ENCODE measurements at places on chromosomes 3 and 15. TPM values are rescaled to one million over a fixed set of nuclear protein-coding genes. Genes with fewer than 3 reads are reported as not detected.

- no peak for DNase-seq
Measured at GRCh38 chr15:20294651-20295237, 246.9 kb downstream of the GOLGA6L6 start.

The CRABP1 gene
- polyA plus RNA-seq, result not detected

DNA sequence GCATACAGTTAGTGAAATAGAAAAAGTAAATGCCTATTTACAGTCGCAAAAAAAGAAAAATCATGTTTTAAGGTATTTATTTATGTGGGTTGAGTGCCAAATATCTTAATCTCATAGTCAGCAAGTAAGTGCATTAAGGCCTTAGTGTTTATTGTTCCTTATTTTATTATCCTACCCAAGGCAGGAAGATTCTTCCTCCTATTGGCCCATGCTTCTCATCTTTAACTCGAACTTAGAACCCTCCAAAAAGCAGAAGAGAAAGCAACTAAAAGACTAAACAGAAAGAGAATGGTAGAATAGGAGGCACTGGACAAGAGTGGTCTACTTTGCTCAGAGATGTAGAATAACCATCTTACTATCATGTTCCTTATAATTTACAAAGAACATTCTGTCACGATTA lies 7.5 kb downstream of the RFX7 start:
- no peak for DNase-seq

- DNase-seq, result no peak
Measured at GRCh38 chr3:139312959-139313358, 30.9 kb upstream of the MRPS22 start.

GRCh38 chr3:40299721-40300335 lies 9.7 kb upstream of the EIF1B start:
- peak; percentile 45 for DNase-seq

The C3orf33 gene
- 2.5 TPM for polyA plus RNA-seq

DNA sequence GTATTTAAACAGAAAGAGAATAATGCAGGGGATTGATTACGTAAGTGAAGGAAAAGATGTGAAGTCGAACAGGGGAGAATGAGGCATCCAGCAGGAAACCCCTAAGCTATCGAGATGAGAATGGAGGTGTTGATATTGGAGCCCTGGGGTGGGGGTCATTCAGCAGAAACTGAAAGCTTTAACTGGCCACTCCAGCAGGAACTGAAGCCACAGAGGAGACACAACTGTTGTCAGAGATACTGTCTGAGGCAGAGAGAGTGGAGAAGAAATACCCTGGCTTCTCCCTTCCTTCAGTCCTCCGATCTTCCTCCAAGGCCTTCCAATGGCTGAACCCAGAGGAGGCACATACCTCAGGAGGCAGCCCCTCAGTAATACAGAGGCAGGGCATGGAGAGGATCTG lies 152.4 kb downstream of the THRB start:
- DNase-seq, result no peak

DNA sequence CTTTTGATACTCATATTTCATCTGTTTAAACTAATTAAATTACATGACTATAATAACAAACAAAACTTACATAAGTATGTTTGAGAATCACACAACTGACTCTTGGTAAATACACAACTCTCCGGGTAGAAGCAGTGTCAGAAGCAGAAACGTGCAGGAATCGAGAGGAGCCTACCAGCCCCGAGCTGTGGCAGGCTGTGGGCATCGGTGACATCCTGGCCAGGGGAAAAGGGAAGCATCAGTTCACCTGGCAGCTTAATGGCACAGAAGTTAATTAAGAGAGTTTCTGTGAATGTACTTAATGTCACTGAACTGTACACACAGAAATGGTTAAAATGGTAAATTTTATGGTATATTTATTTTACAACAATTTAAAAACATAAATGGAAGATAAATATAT lies 90.2 kb downstream of the CRTC3 start:
- no peak for DNase-seq

DNA sequence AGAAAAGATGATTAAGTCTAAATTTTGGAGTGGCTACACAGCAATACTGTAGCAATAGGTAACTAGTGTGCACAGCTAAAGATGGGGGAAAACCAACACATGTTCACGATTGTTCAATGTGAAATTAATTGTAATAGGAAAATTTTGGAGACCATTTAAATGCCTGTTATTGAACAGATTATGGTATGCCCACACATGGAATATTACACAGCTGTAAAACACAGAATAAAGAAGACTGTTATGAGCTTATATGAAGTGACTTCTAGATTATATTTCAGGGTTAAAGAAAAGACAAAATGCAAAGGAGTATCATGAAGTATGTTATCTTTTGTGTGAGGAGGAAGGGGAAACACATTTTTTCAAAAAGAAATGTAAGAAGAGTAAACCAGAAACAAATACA lies 43.8 kb downstream of the SPINK8 start:
- DNase-seq, result no peak

The SI gene
- not detected for polyA plus RNA-seq

The SKOR1 gene
- 0.02 TPM for polyA plus RNA-seq

- peak; percentile 13 for DNase-seq
Measured at GRCh38 chr3:123880998-123881561, 3.1 kb downstream of the MYLK start.

DNA sequence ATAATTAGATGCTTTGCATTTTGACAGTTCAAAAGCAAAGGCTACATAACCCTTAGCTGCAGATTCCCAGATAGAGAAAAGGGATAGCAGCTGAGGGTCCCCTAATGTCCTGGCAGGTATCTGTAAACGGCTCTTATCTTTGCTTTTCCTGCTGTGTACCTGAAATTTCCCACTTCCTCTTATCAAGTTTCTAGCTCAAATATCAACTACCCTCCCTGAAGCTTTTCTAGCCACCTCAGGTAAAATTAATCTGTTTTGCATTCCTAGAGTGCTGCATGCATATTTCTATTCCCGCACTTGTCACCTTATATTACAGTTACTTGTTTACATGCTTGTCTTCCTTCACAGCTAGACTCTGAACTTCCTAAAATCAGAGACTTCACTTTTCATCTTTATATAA lies 55.6 kb upstream of the STXBP5L start:
- no peak for DNase-seq

DNA sequence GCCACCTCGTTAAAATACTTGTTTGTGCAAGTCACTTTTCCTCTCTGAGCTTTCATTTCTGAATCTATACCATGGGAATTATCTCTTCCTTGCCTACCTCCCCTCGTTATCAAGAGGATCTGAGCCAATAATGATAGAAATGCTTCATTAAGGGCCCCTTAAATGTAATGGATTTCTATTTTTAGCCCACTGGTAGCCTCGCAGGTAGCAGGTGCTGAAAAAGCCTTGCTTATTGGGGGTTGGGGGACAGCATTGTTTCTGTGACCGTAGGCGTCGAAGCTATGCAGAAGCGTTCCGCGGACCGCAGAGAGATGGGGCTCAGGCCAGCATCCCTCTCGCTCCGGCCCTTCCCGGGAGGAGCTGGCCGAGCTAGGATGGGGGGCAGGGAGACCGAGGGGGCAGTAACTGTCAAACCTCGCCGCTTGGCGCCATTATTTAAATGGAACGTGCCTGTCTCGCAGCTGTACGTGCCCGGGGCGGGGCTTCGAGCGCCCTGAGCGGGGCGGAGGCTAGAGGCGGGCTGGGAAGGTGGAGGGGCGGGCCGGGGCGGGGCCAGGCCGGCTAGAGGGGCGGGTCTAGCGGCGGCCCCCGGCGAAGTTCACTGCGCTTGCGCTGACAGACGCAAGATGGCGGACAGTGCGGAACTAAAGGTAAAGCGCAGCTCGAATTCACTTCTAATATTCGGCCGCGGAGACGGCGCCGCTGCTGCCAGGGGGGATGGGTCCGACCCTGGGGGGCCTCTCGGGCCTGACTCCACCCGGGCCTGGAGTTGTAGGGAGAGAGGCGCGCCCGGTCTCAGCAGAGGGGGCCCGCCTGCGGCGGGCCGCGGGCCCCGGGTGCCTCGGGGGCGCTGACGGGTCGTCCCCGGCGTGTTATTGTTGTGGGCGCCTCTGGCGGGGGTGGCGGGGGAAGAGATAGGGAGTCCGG lies at the start of gene PIAS1:
Gene PIAS1 (plus strand): TSS at position 615 of the 927 bp plus-strand sequence. CDS start 12 bp downstream, at position 627.
- DNase-seq, result peak; percentile 63

DNA sequence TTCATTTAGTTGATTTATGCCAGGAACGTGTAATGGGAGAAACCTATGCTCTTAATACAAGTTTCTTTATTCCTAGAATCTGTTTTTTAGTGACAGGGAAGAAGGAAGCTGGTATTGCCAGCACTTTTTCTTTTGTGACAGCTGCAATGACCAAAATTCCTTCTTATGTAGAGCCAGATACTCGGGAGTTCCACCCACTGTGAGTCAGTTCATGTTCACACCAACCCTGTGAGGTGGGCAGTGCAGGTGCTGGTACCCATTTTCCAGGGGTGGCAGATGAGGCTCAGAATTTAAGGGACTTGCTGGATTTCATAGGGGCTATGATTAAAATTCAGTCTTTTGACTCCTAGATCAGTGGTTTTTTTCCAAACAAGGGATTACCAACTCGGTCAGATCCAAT lies 34.7 kb downstream of the OXNAD1 start:
- DNase-seq, result no peak

- no peak for DNase-seq
Measured at GRCh38 chr15:80931191-80931590, 58.4 kb downstream of the MESD start.

GRCh38 chr15:51796847-51797401 lies 32.5 kb upstream of the TMOD3 start:
- no peak for DNase-seq

DNA sequence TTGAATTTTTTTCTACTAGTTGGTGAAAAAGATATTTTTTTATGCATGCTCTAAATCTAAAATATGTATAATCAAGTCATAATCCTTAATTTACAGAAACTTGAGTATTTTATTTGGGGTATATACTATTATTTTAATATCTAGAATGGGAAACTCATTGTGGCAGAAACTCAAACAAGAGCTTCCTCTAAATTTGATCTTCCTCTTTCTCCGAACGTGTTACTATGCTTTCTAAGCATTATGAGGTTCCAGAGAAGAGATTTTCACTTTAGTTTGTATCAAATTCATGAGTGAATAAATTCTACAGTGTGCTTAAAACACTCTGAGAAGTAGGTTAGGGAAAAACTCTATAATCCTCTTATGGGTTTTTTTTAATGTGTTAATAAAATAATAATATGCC lies 173.1 kb downstream of the POTEB3 start:
- DNase-seq, result no peak

GRCh38 chr3:193978030-193978429 lies 157.9 kb upstream of the HES1 start:
- DNase-seq, result no peak

DNA sequence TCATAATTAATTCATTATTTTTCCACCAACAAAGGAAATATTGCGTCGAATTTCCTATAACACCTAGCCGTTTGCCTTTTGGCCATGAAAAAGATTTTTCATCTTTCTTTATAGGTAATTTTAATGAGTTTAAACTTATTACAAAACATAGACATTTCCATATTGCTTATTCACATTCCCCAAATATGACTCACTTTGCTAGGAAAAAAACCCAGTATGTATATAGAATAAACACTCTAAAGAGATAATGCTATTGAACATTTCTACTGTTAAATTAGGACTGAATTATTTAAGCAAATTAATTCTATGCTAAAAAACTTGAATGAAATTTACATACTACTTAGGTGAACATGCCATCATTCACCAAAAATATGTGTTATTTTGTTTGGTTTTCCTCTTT lies 16.2 kb downstream of the ZPLD1 start:
- DNase-seq, result no peak

GRCh38 chr15:91936927-91937326 lies 83.4 kb downstream of the SLCO3A1 start:
- no peak for DNase-seq

- no peak for DNase-seq
Measured at GRCh38 chr15:67296188-67296587, 41.6 kb downstream of the IQCH start.

DNA sequence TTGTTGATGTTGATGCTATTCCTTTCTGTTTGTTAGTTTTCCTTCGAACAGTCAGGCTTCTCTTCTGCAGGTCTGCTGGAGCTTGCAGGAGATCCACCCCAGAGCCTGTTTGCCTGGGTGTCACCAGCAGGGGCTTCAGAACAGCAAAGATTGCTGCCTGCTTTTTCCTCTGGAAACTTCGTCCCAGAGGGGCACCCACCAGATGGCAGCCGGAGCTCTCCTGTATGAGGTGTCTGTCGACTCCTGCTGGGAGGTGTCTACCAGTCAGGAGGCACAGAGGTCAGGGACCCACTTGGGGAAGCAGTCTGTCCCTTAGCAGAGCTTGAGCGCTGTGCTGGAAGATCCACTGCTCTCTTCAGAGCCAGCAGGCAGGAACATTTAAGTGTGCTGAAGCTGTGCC lies 303.2 kb downstream of the ZIC1 start:
- no peak for DNase-seq

The MAP2K5 gene
- polyA plus RNA-seq, result 5.6 TPM

The SLC6A11 gene
- polyA plus RNA-seq, result not detected

The RHCG gene
- polyA plus RNA-seq, result not detected

Measured in AG04450 (cell line).